ENCODE measurements at places on chromosomes 1 and 21.

GRCh38 chr21:43890042-43890441 is 25.0 kb downstream of the AGPAT3 start:
- DNase-seq, result peak; percentile 60

- no peak for DNase-seq
Measured at GRCh38 chr21:28253338-28253737, 739.3 kb downstream of the LTN1 start.

DNA sequence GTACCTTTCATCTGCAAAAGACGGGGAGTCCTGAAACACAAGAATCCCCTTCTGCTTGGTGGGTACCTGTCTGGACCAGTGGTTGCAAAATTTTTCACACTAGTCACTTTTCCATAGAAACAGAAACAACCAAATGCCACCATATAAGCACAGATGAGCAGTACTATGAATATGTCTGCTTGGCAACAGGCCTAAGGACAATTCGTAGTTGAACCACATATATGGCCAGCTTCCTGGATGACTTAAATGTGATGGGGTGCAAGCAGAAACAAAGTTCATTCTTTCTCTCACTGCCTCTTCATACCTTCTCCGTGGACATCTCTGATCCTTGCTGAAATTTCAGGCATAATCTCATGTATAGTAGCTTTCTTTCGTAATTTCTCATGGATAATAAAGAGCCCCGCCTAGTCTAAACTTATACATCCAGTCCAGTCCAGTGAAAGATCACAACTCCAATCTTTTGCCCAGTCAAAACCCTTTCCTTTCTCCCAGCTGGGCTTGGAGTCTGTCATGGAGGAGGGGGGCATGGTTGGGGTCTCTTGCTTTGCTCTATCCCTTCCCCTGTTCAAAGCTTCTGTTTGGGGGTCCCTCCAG is 7.0 kb downstream of the FCAMR start:
- DNase-seq, result no peak

- DNase-seq, result no peak
Measured at GRCh38 chr1:211198111-211198510, 61.1 kb upstream of the RCOR3 start.

DNA sequence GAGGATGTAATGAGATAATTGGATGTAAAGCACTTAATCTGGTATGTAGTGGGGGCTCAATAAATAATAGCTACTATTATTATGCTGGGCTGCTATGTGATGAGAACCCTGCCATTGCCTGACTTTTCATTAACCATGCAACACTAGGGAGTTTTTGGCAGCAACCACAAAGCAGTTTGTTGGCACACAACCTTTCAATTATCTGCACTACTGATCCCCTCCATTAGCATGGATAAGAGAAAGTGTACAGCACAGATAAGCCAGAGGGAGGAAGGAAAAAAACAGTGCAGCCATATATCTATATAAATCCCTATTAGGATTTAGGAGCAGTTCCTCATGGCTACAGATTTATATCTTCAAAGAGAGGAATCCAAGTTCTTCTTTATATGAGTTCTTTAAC is 498.5 kb downstream of the NUF2 start:
- no peak for DNase-seq

GRCh38 chr1:207243442-207244408 is 77.8 kb upstream of the CD55 start:
- DNase-seq, result no peak

GRCh38 chr1:49106445-49106844 is 329.8 kb upstream of the BEND5 start:
- DNase-seq, result no peak

DNA sequence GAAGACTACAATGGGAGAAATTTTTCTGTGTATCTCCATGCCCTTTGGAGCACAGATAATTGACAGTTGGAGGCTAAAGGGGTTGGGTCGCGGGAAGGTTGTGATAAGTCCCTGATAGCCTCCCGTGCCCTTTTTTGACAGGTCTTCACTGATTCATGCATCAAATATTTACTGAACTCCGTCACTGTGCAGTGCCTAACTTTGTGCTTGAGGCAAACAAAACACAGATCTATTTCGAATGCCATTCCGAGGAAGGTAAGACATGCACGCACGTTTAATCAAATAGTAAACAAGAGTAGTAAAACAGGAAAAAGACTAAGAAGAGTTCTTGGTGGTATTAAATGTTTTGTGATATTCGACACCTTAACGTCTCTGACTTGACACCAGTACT is 494 bp upstream of the PIP5K1A start:
- DNase-seq, result no peak

DNA sequence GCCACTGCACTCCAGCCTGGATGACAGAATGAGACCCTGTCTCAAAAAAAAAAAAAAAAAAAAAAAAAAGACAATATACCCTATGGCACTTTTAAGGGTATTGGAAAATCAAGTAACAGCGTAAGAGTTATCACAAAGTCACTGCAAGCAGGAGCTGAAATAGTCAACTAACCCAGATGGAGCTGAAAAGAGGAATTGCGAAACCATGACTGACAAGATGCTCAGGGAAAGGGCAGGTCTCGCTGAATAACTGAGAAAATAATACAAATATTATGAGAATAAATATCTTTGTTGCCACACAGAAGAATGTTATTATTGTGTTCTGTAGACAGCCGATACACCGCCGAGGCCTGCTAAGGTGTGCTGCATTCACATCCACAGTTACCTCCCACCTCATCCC is 17.8 kb downstream of the HLCS start:
- no peak for DNase-seq

DNA sequence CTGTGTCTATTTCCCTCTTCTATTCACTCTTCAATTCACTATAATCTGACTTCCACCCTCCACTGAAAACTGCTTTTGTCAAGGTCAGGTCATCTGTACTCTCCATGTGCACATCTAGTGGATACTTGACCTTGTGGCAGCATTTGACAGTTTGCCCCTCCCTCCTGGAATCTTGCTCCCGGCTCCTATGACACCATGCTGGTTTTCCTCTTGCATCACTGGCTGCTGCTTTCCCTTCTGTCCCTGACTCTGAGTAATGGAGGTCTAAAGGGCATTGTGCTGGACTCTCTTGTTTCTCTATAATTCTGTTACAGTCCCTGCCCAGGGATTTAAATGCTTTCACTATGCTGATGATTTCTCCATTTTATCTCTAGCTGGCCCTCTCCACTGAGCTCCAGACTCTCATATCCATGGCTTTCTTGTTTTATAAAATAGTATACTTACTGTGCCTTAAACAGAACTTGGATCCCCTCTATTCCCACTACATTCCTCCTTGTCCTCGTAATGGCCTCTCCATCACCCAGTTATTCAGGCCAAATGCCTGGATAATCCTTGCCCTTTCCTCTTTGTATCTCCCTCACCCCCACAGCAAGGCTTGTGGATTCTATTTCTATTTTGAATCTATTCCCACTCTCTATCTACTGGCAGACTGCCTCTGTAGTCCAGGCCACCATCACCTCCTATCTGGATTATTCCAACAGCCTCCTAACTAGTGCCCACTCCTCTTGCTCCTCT is 36.8 kb upstream of the PODN start:
- peak; percentile 86 for DNase-seq

DNA sequence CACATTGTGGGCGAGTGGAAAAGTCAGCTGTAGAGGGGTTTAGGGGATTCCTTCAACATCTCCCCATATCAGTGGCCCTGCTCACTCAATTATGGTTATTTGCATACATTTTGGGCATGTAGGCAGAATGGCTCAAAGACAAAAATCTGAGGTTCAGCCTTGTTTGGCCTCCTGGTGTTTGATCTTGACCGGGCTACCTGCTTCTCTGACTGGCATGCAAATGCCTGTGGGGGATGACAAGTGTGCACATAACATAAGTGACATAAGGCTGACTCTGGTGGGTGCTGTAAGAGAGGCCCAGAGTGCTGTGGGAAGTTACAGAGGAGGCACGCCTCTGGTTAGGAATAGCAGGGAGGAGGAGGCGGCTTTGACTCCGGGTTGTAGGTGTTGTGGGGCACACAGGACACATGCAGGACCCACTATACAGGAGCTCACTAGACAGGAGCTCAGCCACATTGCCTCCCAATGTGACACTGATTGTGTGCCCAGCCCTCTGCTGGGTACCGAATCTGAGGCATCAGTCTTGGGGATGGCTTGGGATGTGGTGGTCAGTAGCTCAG is 29.4 kb upstream of the IL19 start:
- no peak for DNase-seq

All from posterior vena cava (tissue), 2 donors.